AG04450 (cell line): ENCODE measurements at places on chromosomes 6 and 20.

DNA sequence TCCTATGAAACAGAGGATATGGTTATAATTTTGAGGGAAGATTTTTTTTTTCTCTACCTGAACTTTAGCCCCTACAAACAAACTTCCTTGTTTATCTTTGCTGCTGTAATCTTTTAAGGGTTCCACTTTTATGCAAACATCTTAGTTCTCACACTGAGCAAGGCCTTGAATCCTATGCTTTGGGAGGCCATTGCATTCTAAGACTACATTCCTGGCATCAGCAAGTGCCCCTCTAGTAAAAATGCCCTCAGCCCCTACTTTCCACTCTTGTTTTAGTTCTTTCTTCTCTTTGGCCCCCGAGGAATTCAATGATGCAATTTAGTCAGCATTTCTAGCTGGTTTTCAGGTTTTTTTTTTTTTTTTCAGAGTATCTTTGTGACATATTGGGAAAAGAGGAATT, 8.1 kb upstream of the AHI1 start:
- DNase-seq = no peak

DNA sequence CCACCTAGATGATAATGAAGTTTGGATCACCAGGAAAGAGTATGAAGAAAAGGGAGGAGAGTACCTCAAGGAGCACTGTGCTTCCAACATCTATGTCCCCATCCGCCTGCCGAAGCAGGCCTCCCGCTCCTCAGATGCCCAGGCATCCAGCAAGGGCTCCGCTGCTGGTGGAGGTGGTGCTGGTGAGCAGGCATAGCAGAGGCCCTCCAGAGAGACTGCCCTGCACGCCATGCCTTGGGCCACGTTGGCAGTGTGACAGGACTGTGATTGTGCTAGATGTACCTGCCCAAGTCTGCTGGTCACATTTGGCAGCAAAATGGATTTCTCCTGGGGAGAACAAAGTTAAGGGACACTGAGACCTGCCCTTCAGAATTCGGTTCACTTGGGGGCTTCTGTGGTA, 23.4 kb downstream of the ACTR5 start:
- no peak for DNase-seq

DNA sequence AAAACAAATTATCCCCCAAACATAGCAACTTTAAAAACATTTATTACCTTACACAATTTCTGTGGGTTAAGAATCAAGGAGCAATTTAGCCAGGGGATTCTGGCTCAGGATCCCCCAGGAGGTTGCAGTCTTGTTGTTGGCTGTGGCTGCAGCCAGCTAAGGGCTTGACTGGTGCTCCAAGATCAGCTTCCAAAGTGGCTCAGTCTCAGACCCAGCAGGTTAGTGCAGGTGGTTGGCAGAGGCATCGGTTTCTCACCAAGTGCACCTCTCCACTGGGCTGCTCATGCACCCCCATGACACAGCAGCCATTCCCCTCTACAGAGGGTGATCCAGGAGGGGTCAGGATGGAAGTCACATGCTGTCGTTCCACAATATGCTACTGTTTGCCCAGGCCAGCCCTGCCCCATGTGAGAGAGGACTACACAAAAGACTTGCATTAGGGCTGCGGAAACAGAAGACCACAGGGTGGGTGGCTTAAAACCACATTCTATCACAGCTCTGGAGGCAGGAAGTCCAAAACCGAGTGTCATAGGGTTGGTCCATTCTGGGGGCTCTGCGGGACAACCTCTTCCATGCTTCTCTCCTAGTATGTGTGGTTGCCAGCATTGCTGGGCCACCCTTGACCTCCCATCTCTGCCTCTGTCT, 125.8 kb downstream of the C6orf118 start:
- no peak for DNase-seq

DNA sequence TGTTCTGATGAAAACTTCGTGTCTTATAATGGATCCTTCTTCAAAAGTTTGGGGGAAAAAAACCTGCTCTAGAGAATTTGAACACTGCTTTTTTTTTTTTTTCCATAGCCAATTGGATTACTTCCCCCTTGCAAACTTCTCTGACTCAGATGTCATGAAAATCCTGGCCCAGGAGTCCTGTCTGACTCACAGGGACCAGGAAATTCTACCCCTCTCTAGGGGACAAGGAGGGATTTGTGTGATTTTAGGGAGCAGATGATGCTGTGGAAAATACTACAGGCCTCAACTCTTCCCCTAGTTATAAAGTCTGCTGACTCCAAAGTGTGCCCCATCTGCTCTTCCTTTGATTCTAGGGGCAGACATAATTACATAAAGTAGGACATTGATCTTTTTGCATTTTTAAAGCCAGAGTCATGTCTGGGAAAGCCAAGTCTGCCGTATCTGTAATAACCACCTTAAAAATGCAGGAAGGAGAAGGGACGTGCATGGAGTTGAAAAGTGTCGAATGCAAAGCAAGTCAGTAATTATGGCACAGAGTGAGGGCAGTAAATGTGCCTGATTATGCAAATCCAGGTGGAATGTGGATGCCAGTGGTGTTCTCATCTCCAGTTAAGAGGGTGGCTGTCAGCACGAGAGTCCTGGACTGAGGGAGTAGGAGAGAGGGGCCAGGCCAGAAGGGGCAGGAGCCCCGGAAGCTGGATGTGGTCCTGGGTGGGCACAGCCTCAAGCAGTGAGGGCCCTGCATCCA, 144.3 kb upstream of the SULF2 start:
- no peak for DNase-seq

- no peak for DNase-seq
Measured at GRCh38 chr6:14647357-14647756, 529.8 kb downstream of the CD83 start.

DNA sequence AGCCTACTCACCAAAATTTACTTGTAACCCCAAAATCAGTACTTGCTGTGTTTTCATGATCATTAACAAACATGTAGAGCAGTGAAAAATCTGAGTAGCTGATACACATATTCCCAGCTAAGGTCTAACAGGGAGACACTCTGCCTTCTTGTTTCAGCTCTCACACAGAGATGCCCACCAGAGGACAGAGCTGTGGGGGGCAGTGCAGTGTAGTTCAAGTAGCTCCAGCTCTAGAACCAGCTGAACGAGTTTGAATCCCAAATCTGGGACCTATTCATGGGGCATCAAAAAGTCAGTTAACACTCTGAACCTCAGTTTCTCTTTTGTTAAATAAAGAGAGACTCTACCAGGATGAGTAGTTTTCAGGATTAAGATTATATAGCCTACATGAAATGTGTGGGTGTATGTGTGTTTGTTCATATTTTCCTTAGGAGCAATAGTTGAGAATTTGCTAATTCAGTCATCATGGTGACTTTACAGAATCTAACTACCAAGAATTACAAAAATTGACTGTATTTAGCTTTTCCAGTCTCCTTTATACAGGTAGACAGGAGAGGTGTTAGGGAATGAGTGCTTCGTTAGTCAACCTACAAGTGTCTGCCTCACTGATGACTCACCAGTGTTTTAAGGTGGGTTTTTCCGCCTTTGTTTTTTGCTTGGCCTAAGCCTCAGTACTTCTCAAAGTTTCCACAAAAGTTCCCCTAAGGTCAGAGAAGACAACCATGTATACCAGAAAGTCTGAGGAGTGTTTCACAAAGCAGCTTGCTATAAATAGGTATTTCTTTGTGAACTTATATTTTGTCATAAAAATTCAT, 164.0 kb upstream of the RUNX2 start:
- DNase-seq = no peak

GRCh38 chr6:134510920-134511319, 193.0 kb upstream of the SGK1 start:
- no peak for DNase-seq

DNA sequence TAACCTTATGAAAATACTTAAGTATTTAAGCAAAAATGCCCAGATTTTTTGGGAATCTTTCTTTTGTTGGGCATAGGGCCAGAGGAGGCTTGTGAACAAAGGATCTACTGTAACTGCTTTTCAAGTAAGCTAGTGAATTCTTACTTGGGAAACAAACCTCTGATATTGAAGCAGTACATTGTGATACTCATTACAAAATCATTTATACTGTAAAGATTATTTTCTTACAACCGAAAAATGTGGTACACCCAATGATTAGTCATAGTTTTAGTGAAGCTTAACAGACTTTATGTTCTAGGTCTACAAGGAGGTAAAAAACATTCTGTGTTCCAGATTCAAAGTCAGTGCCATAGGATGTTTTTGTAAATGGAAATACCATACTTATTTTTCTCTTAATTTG, 272.9 kb upstream of the KCNQ5 start:
- no peak for DNase-seq

DNA sequence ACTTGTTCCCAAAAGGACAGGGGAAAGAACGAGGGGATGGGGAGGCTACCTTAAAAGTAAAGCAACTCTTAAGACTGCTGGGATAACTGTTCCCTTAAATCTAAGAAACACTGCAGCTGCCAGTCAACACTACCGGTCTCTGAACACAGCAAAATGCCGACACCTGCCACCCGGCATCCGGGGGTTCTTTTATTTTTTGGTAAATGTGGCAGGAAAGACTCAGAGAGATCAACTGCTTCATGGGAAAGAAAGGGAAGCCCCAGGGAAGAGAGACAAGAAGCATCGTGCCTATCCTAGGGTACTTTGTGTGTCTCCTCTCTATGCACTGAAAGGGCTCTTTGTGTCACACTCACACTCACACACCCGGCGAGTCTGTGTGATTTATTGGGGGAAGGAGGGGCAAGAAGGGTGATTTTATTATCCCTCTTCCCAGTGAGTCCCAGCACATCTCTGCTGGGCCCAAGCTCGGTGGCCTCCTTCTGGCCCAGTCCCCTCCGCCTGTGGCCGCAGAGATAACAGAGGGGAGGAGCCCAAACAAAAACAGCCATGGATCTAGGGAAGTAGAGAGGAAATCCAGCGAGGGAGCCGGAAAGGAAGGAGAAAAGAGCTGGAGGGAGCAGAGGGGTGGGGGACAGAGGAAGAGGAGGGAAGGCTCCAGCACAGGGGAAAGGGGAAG, 1.4 kb downstream of the FYN start:
- no peak for DNase-seq

DNA sequence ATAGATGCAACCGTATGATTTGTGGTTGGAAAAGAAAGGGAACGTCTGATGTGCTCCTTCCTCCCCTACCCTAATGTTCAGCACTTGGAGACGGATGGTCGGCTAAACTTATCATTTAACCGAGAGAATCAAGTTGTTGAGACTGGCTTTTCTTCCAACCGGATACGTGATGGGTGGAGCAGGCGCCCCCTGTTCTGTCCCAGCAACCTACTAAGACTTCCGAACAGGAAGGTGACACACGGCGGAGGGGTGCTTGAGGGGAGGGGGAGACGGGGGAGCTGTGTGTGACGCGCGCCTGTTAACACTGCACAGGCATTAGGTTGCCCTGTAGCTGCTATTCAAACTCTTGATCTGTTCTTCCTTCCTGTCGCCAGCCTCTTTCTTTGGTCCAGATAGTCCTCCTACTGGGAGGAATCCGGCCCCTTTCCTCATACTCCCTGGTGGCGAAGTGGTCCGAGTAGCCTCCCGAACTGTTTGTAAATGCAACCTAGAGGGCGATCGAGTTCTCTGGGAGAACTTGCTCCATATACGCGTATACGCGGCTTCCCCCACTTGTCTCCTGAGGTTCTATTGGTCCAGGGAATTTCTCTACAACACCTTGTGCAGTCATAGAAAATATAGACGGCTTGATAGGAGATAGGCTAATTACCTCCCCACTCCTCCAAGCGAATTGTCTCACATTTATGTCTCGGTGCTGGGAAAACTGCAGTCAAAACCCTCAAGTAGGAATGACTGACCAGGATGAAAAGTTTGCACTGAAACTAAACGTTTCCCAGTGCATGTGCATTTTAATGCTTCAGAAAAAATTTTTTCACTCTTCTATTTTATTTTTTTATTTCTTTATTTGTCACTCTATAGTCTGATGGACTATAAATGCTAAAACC, 126.0 kb upstream of the SLC2A12 start:
- DNase-seq = peak; percentile 86

DNA sequence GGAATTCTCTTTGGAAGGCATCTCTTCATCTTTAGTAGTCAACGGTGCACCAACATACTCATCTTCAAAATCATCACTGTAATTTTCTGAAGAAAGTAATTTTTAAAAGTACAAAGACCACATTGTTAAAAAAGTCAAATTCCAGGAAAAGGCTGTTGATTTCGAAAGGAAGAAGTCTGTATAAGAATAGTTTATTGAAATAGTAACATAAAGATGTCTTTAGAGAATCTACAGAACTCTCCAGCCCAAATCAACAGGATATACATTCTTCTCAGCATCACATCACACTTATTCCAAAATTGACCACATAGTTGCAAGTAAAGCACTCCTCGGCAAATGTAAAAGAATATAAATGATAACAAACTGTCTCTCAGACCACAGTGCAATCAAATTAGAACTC, 23.4 kb downstream of the CEP162 start:
- no peak for DNase-seq

GRCh38 chr6:106256201-106256968, 69.2 kb downstream of the ATG5 start:
- DNase-seq = no peak

GRCh38 chr20:33832103-33832804, 21.1 kb downstream of the CHMP4B start:
- no peak for DNase-seq

DNA sequence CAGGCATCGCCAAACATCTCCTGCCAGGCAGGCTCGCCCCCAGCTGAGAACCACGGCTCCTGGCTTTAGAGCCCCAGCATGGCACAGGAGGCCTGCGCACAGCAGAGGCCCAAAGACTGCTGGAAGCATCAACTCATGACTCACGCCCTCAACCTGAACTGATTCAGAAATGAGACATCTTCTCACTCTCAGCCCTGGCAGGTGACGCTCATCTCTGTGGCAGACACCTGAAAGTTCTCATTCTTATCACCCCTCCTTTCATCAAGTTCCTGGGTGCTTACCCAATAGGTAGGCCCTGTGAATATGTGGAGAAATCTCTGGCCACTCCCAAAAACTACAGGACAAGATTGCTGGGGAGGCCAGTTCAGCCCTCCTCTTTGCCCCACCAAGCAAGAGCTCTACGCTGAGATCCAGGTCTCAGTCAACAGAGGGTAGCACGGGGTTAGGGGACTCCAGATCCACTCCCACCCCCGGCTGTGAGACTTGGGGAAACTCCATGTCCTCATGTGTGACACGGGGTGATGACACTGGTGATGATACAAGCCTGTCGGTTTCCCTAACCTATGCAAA, 11.3 kb downstream of the NFATC2 start:
- DNase-seq = no peak

DNA sequence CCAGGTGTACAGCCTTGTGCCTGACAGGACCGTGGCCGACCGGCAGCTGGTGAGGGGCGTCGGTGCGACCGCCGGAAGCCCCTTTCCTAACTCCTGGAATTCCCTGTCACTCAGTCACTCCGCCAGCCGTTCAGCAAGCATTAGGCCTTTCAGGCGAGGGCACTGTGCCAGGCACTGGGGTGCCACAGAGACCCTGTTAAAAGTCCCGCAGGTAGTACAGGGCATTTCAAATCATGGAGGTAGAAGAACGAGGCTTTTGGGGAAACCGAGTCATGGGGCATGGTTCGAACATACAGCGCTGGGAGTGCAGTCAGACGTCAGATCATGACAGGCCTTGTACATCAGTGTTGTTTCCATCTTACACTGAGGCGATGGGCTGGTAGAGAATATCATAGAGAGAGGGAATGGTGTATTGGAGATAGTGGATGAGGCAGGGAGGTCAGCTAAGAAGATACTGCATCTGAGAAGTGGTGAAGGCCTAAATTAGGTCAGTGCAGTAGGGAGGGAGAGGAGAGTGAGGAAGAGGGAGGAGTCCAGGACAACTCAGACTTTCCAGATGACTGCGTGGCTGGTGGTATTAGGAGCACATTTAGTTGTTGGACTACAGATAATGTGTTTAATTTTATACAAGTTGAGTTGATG, 892 bp upstream of the DXO start:
- DNase-seq = no peak
